ENCODE measurements at places on chromosomes 1 and 21.

DNA sequence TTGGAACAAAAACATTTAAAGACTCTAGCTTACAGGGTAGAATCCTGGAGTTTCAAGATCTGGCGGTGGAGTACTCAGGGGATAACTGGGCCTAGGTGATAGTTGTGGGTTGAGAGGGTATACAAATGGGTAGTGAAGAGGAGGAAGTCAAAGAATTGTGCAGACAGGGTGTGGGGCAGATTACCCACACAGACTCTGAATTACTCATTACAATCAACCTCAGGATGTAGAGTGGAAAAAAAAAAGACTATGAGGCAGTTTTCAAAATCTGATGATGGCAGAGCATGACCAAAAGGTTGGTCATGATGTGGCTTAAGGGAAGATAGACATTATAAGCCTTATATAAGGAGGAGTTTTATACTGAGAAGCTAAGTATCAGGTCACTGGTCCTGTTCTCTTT lies 44.1 kb upstream of the GLIS1 start:
- DNase-seq: no peak

DNA sequence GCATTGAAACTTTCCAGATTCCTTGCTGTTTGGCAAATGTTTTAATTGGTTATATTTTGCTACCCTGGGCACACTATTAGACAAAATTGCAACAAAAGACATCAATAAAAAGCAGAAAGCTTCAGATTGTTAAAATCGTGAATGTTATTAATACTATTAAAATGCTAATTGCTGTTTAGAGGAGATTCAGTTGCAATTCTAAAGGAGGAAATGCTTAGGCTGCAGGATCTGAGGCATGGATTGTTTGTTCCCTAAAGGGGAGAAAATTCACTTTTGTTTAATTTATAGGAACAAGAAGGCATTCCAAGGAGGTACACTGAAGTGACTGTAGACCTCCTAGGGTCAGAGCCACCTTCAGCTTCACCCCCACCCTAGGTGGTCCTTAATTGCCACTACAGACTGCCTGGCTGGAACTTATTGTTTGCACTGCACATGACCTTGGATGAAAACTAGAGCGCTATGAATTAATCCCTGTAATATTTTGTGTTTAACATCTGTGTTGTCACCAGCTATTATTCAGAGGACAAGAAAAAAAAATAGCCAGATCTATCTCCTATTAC lies 1266.9 kb upstream of the ADGRL2 start:
- no peak for DNase-seq

DNA sequence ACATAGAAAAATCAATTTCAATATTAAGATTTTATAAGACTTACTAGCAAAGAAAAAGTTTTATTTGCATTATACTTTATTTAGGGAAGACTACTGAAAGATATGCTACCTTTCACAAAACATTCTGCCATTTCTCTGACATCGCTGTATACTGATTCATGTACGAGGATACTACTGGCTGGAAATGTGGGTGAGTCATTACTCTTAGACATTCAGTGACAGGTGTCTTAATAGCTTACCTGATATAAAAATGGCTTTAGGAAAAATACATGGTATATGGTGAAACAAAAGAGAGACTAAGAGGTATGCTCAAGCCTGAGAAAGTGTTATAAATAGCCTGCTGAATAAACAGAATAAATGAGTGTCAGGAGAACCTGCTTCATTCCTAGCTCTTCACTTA lies 73.0 kb upstream of the EXO1 start:
- DNase-seq: no peak

DNA sequence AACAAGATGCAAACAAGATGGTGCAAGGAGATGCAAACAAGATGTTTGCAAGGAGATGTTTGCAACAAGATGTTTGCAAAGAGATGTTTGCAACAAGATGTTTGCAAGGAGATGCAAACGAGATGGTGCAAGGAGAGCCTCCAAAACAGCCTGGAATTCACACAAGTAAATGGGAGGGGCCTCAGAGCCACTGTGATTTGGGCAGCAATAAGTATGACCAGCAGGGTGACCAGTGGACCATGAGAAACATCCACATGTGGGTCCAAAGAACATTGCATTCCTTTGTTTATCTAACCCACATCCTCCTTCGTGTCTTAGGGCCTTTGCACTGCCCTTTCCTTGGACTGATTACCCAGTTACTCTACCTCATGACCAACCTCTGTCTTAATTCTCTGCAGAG lies 162.9 kb downstream of the PLPP3 start:
- no peak for DNase-seq

DNA sequence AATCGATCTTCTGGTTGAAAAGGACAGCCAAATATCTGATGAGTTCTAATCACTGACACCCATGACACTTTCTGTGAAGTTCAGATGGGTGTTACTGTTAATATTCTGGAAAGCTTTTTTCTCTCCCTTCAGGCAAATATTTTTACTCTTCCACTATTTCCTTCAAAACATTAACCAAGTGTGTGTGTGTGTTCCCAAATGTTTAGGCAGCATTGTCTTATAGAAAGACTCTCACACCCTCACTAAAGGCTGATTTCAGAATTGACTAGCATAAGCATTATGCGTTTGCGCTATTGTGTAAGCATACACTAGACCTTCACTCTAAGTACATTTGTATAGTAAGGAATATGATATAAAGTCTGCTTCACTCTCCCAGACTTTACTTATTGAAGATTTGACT lies 24.7 kb downstream of the WARS2 start:
- no peak for DNase-seq

DNA sequence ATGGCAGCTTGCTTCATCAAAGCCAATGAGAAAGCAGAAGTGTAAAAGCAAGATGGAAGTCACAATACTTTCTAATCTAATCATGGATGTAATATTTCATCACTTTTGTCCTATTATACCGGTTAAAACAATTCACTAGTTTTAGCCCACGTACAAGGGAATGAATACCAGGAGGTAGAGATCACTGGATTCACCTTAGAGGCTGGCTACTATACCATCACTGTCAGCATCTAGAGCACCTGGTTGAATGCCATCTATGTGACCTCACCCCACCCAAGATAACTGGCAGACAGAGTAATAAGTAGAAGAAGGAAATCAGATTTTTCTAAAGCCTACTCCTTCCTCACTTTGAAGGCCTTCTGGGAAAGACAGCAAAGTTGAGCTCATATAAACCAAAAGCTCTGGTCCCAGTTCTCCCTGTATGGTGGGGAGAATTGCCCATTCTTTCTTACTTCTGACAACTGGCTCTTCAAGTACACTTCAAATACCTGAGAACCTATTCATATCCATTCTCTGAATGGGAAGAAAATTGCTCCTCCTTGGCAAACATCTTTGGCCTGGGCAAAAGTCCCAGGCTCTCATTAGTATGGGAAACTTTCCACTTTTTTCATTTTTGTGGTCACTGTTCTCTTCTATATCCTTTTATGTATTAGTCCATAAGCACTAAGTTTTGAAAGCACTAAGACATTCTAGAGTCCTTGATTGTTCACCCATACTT lies 24.8 kb downstream of the HSD3B1 start:
- DNase-seq: no peak

GRCh38 chr1:184827600-184828368 lies 73.1 kb upstream of the EDEM3 start:
- no peak for DNase-seq

DNA sequence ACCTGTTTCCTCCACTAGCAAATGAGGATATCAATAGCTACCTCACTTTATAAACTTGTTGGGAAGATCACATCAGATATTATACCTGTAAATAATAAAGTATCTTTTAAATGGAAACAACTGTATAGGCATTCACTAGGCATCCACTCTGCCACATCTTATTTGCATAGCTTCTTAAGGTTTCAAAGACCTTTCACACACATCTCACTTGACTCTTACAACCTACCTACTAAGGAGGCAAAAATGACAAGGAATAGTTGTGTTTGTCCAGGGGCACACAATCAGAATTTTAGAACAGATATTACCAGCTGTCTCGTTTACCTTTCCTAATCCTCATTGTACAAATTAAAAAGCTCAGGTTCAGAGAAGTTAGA lies 51.5 kb downstream of the VANGL2 start:
- DNase-seq: no peak

DNA sequence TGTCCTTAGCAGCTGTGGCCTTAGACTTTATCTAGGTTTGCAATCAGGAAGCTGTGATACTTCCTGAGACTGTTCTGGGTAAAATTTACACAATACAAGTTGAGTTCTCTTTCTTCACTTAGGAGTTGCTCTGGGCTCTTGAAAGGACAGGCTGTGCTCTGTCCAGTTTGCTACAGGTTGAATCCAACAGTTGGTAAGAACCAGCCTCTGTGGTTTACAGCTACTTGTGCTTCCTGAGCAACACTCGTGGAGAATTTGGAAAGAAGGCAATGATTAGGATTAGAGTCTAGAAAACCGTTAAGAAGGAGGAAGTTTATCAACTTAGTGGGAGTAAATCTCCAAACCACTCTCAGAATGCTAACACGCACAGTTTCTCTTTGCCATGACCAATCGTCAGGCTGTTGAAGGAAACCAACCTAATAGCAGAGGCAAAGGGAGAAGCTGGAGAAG lies 26.8 kb downstream of the GFI1 start:
- DNase-seq: no peak

DNA sequence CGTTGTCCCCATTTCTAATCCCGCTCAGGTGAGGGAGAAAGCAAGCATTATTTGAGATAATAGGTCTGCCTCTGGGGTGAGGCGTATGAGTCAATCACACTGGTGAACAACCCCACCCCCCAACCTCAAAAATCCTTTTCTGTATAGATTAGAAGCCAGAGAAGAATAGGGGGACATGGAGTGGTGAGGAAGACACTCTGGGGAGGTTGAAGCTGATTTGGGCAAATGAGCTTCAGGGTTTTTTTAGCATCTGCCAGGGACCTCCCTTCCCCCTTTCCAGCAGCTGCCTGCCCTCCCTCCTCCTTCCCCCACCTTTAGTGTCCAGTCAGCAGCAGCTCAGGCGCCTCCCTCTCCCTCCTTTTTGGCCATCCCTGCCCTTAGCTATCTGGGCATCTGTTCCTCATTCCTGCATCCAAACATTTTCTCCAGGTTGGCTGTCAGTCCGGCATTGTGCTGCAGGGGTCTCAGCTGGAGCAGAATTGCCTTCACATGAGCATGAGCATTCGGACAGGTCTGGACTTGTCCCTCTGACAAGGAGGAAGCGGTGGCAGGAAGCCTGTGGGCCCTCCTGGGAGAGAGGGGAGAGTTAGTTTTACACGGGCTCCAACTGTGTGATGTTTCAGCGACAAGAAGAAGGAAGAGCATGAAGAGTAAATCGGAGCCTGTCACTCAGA lies 30.8 kb upstream of the PTGFRN start:
- DNase-seq: no peak

DNA sequence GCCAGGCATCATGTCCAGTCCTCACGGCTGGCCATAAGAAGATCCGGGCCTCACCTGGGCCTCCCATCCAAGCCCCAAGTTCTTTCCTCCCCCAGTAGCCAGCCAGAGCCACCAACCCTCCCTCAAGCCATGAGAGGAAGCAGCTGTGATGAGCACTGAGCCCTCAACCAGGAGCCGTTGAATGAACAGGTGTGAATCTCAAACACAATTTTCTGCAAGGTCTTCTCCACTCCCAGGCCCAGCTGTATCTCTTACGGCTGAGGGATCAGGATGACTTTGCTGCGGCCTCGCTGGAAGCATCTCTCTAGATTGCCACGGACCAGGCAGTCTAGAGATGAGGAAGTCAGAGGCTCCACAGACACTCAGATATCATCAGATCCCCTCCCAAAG lies 9.8 kb upstream of the CLDN14 start:
- no peak for DNase-seq

GRCh38 chr1:211174375-211174774 lies 40.4 kb upstream of the KCNH1 start:
- no peak for DNase-seq

- no peak for DNase-seq
These were observed 30.0 kb upstream of the CRNN start for GRCh38 chr1:152444045-152444444.

GRCh38 chr1:234519506-234519905 lies 40.5 kb upstream of the TARBP1 start:
- DNase-seq: no peak

GRCh38 chr1:70947835-70948234 lies 99.8 kb downstream of the PTGER3 start:
- DNase-seq: no peak

DNA sequence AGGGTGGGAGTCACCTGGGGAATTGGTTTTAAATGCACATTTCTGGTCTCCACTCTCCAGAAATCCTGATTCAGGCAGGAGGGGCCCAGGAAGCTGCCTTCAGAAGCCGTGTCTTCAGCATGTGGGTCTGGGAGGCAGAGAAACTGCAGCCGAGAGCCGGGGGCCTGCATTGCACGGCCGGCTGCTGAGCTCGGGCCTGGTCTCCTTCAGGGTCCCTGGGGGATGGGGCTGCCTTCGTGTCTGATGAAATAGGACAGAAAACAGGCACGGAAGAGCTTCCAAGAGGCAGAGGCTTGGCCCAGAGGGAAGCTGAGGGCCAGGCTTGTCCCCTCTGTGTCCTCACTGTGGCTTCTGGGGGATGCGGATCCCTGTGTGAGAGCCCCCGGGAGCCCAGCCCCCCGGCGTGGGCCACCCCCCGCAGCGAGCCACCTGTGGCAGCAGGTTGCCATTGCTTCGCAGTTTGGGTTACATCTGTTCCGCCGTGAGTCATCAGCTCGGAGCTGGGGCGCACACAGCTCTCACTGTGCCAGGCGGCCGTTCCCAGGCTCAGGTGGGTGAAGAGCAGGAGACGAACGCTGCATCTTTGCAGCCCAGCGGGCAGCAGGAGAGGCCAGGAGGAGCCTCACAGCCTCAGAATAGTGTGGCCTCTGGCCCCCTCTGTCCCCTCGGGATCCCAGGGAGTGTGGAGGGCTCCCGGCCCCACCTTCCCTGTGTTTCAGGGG lies 72.4 kb downstream of the AJAP1 start:
- DNase-seq: no peak

- DNase-seq: no peak
These were observed 129.1 kb upstream of the RAB4A start for GRCh38 chr1:229141689-229142377.

DNA sequence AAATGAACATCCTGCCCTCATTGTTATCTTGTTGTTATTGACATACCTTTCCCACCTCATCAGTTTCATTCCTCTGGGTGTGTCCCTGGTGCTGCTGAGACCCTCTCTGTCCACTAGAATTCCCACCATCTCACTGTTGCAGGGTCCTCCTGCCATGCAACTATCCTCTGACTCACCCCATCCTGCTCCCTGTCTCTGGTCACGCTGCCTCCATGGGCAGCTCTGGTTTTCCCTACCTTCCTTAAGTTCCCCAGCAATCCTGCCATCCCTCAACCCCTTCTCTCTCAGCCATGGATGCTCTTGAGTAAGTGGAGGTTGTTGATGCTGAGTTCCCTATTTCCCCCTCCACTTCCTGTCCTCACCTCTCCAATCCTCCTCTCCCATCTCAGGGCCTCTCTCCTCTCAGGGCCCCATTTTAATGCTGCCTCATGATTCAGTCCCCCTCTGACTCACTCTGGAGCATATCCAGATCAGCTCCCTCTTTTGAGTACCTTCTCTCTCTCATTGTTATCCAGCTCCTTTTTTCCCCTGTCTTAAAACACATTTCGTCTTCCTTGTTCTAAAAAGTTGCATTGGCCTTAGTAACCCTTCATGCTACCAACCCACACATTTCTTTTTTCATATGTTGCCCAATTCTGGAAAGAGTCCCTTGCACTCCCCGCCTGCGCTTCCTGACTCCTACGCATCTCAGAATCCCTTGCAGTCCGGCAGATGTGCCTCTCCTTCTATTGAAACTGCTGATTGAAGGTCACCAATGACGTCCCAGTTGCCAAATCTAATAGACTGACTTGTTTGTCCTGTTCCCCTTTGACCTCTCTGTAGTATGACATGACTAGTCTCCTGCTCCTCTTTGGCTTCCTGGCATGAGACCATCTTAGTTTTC lies 92.0 kb downstream of the CNIH3 start:
- no peak for DNase-seq
